ENCODE measurements at places on chromosomes 7 and 10. TPM values are rescaled to one million over a fixed set of nuclear protein-coding genes. Genes with fewer than 3 reads are reported as not detected.

Gene CTNNA3
- not detected for total RNA-seq

Gene CYP2C18
- 0.09 TPM for total RNA-seq

Gene NME8
- not detected for total RNA-seq

Gene INHBA
- total RNA-seq: 7.9 TPM

Gene MYL7
- not detected for total RNA-seq

Gene ITGB8
- 51.7 TPM for total RNA-seq

Gene PRKAR2B
- 3.4 TPM for total RNA-seq

Gene SGCE
- 97.0 TPM for total RNA-seq

Gene CDNF
- 1.5 TPM for total RNA-seq

Gene FAM180A
- total RNA-seq: 20.2 TPM

Gene PUS7
- 5.8 TPM for total RNA-seq

Gene ADCYAP1R1
- not detected for total RNA-seq

Gene TET1
- total RNA-seq: 3.0 TPM

Gene KLF14
- total RNA-seq: under 0.01 TPM

Gene UNC5B
- total RNA-seq: 11.4 TPM

Gene AKR1E2
- 3.8 TPM for total RNA-seq

Gene TUBAL3
- not detected for total RNA-seq

Gene TMEM176B
- not detected for total RNA-seq

Gene ZNF503
- total RNA-seq: 16.4 TPM

Gene TMEM196
- not detected for total RNA-seq

Gene AS3MT
- total RNA-seq: 8.1 TPM

Gene CFAP46
- 0.95 TPM for total RNA-seq

Gene EN2
- total RNA-seq: not detected
